Progenitor cell of endocrine pancreas (in vitro differentiated cells): ENCODE measurements at places on chromosomes 3 and 15. TPM values are rescaled to one million over a fixed set of nuclear protein-coding genes. Genes with fewer than 3 reads are reported as not detected.
A peak's percentile ranks its signal among the peaks of the same experiment; 100 is the strongest.

MB21D2 gene
- total RNA-seq = 12.5 and 13.4 TPM in 2 replicates

SMAD3 gene
- total RNA-seq = 49.9 and 51.3 TPM in 2 replicates

MESP1 gene
- total RNA-seq = 0.50 and 0.51 TPM in 2 replicates

GRCh38 chr3:78873641-78874040 lies 894.2 kb downstream of the ROBO1 start:
- no peak for DNase-seq
- no peak overlapping the region for H3K27ac ChIP-seq
- no peaks in the 10 kb centered on the region for H3K27me3 ChIP-seq
- no peaks in the 10 kb centered on the region for H3K36me3 ChIP-seq

DNA sequence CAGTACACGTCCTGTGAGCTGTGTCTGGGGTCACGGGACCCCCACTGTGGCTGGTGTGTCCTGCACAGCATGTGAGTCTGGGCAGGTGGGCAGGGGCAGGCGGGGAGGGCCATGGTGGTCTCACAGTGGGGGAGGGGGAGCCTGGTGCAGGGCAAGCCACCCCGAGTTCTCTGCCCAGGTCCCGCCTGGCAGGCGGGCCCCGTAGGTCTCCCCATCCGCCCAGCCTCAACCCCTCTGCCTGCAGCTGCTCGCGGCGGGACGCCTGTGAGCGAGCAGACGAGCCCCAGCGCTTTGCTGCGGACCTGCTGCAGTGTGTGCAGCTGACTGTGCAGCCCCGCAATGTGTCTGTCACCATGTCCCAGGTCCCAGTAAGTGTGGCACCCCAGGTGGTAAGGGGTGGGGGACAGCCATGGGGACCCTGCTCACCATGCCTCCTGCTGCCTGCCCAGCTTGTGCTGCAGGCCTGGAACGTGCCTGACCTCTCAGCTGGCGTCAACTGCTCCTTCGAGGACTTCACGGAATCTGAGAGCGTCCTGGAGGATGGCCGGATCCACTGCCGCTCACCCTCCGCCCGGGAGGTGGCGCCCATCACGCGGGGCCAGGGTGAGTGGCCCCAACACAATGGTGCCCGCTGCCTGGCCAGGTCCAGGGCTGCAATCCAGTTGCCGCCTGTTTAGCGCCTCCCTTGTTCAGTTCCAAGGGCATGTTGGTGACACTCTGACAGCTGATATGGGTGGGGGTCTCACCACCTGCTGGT lies 21.9 kb downstream of the PLXNA1 start:
- DNase-seq = no peak
- peaks cover 4% of the 10 kb centered on the region for H3K4me1 ChIP-seq
- H3K27me3 ChIP-seq = no peaks in the 10 kb centered on the region
- H3K27ac ChIP-seq = no peak overlapping the region
- H3K36me3 ChIP-seq = peaks cover 4% of the 10 kb centered on the region

CPA3 gene
- total RNA-seq = not detected in 2 replicates

SPINK8 gene
- total RNA-seq = not detected in 2 replicates

DNA sequence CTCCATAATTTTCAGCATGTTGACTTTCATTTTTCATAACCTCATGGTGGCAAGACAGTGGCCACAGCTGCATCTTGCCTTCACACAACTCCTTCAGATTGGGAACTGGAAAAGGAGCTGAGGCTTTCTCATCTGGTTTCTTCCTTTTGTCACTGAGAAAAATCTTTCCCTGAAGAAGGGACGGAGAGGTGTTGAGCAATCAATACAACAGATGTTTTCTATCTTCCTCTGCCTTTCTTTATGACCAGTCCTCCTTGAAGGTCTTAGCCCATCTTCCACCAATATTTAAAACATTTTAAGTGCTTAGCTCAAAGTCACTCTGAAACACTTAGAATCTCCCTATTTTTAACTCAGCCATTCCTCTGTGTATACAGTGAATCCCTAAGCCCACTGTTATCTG lies 11.9 kb downstream of the ZNF660 start:
- H3K27me3 ChIP-seq = no peaks in the 10 kb centered on the region
- DNase-seq = no peak
- H3K27ac ChIP-seq = peak overlapping the region; percentile 64
- no peak overlapping the region for H3K4me3 ChIP-seq

DNA sequence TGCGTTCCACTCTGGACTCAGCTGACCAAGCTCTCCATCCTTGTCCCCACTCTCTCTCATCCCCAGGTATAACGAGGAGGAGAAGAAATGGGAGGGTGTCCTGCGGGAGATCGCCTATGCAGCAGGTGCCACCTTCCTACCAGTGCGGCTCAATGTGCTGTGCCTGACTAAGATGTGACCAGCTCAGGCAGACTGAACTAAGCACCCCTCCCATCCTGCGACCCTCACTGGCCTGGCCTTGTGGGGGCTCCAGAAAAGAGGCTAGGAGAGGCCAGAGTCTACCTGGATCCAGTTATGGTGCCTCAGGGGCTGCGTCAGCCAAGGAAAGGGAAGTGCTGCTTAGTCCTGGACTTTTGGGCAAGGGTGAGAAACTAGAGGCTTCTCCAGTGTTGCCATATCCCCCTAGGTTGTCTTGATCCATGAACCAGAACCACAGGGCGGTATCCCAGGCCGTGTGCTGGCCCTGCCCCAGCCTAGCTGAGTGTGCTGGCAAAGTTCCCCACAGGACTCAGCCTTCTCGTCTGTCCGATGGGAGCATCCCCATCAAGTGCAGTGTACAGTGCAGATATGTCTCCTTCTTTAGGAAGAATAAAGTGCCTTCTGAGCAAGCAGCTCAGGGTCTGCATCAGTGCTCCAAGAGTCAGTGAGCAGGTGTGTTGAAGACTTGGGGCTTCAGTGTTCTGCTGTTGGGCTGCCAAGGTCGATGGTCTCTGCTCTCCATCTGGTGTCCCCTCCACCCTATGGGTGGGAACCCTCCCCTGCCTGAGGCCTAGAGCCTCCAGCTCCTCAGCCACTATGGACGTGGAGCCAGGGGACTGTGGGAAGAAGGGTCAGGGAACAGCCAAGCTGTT lies 6.7 kb downstream of the KLHL40 start:
- H3K27me3 ChIP-seq = peaks cover 14% of the 10 kb centered on the region
- no peaks in the 10 kb centered on the region for H3K36me3 ChIP-seq
- DNase-seq = no peak
- H3K27ac ChIP-seq = no peak overlapping the region

DNA sequence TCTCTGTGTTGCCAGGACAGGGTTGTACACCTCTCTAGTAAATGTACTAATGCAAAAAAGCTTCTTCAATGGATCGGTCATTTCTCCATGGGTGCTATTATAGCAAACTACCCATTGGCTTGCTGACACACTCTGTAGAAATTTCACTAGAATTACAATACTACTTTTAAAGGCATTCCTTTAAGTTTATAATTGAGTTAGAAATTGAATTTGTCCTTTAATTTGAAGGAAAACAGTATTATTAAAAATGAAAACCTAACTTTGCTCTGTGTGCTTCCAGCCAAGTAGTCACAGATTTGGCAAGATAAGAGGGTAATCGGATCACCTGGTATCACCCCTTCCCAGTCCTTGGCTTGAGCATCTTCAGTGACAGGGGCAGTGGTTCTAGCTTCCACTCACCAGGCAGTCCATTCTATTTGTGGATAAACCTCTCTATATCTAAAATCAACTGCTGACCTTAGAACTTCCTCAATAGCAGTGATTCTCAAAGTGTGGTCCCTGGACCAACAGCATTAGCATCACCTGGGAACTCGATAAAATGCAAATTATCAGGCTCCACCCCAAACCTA lies 93.2 kb downstream of the GHSR start:
- H3K36me3 ChIP-seq = peaks cover 34% of the 10 kb centered on the region
- no peak for DNase-seq
- H3K27ac ChIP-seq = no peak overlapping the region
- H3K4me1 ChIP-seq = no peaks in the 10 kb centered on the region
- H3K4me3 ChIP-seq = no peak overlapping the region

GRAMD2A gene
- total RNA-seq = 4.0 and 5.0 TPM in 2 replicates

PSTPIP1 gene
- not detected in 2 replicates for total RNA-seq

TRPM1 gene
- not detected in 2 replicates for total RNA-seq

CRYGS gene
- total RNA-seq = 3.9 and 4.9 TPM in 2 replicates

GRCh38 chr3:69250014-69250413 lies 127.6 kb upstream of the LMOD3 start:
- DNase-seq = peak; percentile 15
- no peaks in the 10 kb centered on the region for H3K27me3 ChIP-seq
- H3K36me3 ChIP-seq = no peaks in the 10 kb centered on the region
- peak overlapping the region; percentile 71 for H3K4me3 ChIP-seq

GRCh38 chr3:47251689-47252088 lies 30.9 kb downstream of the KIF9 start:
- H3K4me1 ChIP-seq = no peaks in the 10 kb centered on the region
- no peaks in the 10 kb centered on the region for H3K36me3 ChIP-seq
- H3K27ac ChIP-seq = no peak overlapping the region
- H3K27me3 ChIP-seq = no peaks in the 10 kb centered on the region
- DNase-seq = no peak

- H3K27ac ChIP-seq = no peak overlapping the region
- H3K36me3 ChIP-seq = peaks cover 6% of the 10 kb centered on the region
These were observed 129.1 kb downstream of the HCN4 start for GRCh38 chr15:73239564-73240215.

PLAAT1 gene
- 2.1 and 2.2 TPM in 2 replicates for total RNA-seq

ALDH1L1 gene
- 3.1 and 4.7 TPM in 2 replicates for total RNA-seq

DNA sequence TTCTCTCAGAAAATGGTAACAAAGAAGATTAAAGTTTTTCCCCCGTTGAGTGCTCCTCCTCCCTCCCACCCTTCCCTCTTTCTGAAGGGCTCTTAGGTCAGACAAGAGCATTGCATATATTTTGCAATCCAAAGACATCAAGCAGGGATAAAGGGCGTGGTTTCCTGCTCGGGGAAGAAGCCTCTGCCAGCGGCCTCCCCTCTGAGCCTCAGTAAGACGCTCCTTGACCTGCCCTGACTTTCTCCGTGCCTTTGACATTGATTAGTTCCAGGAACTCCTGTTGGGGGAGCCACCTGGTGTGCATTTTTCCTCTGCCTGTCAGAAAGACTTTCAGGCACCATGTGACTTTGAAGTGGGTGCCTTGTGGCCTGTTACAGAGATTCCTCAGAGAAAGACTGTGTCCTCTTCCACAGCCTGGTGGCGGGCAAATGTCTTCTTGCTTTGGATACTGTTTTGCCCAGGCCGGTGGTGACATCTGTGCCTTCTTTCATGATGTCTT lies 87.2 kb upstream of the TBL1XR1 start:
- no peak for DNase-seq
- H3K4me1 ChIP-seq = peaks cover 4% of the 10 kb centered on the region
- no peaks in the 10 kb centered on the region for H3K36me3 ChIP-seq
- no peak overlapping the region for H3K27ac ChIP-seq

GRCh38 chr15:49154359-49154758 lies 1.0 kb downstream of the COPS2 start:
- H3K27ac ChIP-seq = peak overlapping the region; percentile 99
- DNase-seq = no peak
- peaks cover 1% of the 10 kb centered on the region for H3K36me3 ChIP-seq
- H3K27me3 ChIP-seq = no peaks in the 10 kb centered on the region
- H3K4me3 ChIP-seq = peak overlapping the region; percentile 100
- peaks cover 18% of the 10 kb centered on the region for H3K4me1 ChIP-seq

GRCh38 chr15:45203182-45203581 lies 15.4 kb upstream of the SHF start:
- H3K4me3 ChIP-seq = no peak overlapping the region
- no peaks in the 10 kb centered on the region for H3K27me3 ChIP-seq
- DNase-seq = no peak
- no peak overlapping the region for H3K27ac ChIP-seq
- peaks cover 3% of the 10 kb centered on the region for H3K4me1 ChIP-seq
- no peaks in the 10 kb centered on the region for H3K36me3 ChIP-seq

DNA sequence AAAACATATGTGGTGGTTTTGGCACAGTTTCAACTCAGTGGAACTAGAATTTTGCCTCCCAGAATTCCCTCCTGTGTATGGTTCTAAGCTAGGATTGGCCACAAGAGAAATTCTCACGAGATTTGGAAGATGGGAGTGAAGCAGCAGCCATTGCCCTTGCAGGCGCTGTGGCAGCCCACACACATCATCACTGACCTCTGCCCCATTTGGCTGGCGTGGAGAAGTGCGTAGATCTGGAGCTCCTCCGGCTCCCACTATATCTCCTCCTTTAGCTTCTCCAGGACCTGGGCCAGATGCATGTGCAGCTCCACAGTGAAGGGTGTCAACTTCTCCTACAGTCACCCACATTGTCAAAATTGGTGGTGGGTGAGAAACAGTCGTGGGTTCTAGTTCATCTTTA lies 199.6 kb downstream of the EFHB start:
- no peak overlapping the region for H3K27ac ChIP-seq
- no peak for DNase-seq
- no peaks in the 10 kb centered on the region for H3K36me3 ChIP-seq
- peaks cover 20% of the 10 kb centered on the region for H3K4me1 ChIP-seq
- no peaks in the 10 kb centered on the region for H3K27me3 ChIP-seq

SYNPR gene
- total RNA-seq = 13.2 and 13.3 TPM in 2 replicates

TM4SF1 gene
- total RNA-seq = 2.1 and 2.3 TPM in 2 replicates

FETUB gene
- total RNA-seq = not detected in 2 replicates

GRCh38 chr3:54164192-54164975 lies 42.0 kb downstream of the CACNA2D3 start:
- no peaks in the 10 kb centered on the region for H3K36me3 ChIP-seq
- H3K27ac ChIP-seq = no peak overlapping the region
- no peak for DNase-seq

MAP2K5 gene
- total RNA-seq = 26.0 and 30.7 TPM in 2 replicates

DNA sequence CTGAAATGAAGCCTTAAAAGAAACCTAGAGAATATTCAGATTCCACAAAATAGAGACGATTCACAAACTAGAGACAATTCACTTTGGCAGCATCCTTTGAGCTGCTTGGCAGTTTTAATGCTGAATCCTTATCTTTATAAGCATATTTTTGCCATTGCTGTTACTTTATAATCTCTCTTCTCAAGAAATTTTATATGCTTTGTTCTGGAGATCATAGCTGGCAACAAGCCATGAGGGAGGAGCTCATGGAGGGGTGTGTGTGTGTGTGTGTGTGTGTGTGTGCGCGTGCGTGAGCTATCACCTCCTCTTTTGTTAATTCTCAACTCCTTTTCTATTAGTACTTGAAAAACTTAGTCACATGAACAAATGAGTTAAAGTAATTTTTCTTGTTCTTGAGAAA lies 495.0 kb upstream of the RGMA start:
- H3K4me3 ChIP-seq = no peak overlapping the region
- DNase-seq = no peak
- H3K27ac ChIP-seq = no peak overlapping the region
- no peaks in the 10 kb centered on the region for H3K36me3 ChIP-seq

TPRG1 gene
- total RNA-seq = 0.67 and 2.3 TPM in 2 replicates

- H3K4me1 ChIP-seq = peaks cover 10% of the 10 kb centered on the region
- no peak overlapping the region for H3K27ac ChIP-seq
- DNase-seq = no peak
- H3K36me3 ChIP-seq = no peaks in the 10 kb centered on the region
- no peaks in the 10 kb centered on the region for H3K27me3 ChIP-seq
- H3K4me3 ChIP-seq = no peak overlapping the region
These were observed 23.3 kb upstream of the RAB11A start for GRCh38 chr15:65845826-65846519.

DNA sequence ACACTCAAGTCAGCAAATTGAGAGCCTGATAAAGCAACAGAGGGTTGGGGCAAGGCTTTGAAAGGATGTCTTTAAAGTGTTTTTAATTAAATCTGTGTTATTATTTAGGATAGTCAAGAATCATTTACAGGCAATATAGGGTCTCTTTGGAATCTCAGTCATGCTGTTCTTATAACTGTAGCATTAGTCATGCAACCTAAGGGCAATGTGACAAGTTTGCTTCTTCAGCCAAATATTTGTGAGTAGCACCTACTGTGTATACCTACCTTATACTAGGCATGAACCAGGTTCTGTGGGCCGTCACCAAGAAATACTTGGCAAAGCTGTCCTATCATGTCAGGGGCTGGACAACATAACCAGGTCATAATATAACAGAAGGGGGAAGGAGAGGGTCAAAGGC lies 184.6 kb upstream of the TRIM42 start:
- no peak for DNase-seq
- H3K4me3 ChIP-seq = no peak overlapping the region
- H3K27ac ChIP-seq = no peak overlapping the region

RAB8B gene
- 31.6 and 37.2 TPM in 2 replicates for total RNA-seq
